HL-60 (cell line): ENCODE measurements at places on chromosomes 3 and 15.

- DNase-seq: no peak
Measured at GRCh38 chr3:159273070-159273469, 471.2 kb downstream of the MFSD1 start.

GRCh38 chr3:148901987-148902791, 37.1 kb downstream of the CPA3 start:
- DNase-seq: no peak

GRCh38 chr3:44987332-44987731, 11.3 kb downstream of the EXOSC7 start:
- DNase-seq: no peak

DNA sequence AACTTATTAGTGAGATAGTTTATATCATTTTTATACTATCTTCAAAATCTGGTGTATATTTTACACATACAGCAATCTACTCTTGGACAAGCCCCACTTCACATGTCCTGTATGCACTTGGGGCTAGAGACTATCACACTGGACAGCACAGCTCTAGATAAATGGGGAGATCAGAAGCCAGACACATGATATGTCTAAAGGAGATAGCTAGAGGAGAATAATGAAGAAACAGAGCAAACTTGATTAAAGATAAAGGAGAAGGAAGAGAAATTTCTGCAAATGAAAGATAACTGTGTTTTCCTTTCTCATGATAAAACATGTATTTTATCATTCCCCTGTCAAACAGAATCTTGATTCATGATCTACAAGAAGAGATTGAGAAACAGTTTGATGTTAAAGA, 13.0 kb downstream of the CPA3 start:
- no peak for DNase-seq
